ENCODE measurements at places on chromosomes 12 and 14.

- no peak for DNase-seq
These were observed 146.8 kb downstream of the CHST11 start for GRCh38 chr12:104603545-104603973.

DNA sequence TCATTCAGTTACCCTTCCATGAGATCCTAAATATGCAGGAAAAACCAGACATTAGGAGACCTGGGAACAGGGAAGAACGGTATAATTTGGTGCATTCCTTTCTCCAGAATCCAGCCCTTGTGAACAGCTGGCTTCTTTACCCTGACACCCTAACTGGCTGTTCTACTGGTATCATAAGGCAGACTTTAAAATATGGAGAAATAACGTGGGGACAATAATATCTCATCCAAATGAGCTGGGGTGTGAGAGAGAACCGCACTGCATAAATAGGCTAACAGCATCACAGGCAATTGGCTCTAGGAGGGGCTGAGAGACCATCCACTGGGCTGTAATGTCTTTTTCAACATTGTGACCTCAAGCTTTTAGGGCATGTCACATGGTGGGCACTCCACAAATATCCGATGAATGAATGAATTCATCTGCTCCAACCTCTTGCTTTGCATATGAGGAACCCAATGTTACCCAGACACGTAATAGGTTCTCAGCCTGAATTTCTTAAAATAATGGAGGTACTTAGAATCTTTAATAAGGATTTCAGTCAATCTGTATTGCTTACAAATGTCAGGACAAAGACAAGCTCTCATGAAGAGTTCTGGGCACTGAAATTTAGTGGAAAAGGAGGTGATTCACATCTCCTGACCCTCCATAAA, 157.9 kb downstream of the SAMD4A start:
- no peak for DNase-seq

- no peak for DNase-seq
These were observed 241.5 kb downstream of the SNAPC1 start for GRCh38 chr14:62003701-62004100.

DNA sequence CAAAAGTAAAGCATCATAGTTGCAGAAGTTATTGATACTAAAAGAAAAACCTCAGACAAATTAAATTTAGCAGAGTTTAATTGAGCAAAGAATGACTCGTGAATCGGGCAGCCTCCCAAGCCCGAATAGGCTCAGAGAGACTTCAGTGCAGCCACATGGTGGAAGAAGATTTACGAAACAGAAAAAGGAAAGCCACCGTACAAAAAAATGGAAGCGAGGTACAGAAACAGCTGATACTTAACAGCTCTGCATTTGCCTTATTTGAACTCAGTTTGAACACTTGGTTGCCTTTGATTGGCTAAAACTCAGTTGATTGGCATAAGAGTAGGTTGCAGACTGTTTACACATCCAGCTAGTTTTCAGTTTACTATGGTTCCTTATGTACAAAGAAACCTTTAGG, 12.9 kb downstream of the TTC9 start:
- DNase-seq = no peak

DNA sequence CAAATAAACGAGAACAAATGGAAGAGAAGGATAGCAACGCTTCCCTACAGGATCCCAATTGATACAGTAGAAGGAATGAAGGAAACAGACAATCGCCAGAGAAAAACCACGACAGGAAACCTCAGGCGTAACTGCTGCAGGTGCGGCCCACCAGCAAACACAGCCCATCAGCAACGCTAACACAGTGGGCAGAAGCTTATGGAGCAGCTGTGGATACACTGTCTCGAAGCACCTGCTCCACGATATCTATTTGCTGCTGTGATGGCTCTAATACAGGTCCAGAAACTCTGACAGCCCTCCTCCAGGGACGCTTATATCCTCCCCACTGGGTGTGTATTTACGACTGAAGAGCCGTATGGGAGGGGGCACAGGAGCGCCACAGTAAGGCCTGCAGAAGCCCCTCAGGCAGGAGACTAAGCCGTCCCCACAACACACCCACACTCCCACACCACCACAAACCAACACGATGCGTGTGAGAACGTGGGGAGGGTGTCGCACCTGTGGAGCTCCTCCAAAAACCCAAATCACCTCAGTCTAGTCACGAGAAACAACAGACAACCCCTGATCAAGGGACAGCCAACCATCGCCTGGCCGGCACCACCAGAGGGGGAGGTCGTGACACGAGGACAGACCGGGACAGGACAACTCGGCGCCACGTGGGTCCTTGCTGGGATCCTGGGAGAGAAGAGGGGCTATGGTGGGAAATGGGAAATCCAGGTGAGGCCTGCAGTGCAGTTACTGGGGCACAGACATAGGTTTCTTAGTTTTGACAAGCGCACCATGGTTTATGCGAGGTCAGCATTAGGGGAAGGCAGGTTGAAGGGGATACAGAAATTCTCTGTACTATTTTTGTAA, 24.0 kb downstream of the POLE start:
- no peak for DNase-seq

DNA sequence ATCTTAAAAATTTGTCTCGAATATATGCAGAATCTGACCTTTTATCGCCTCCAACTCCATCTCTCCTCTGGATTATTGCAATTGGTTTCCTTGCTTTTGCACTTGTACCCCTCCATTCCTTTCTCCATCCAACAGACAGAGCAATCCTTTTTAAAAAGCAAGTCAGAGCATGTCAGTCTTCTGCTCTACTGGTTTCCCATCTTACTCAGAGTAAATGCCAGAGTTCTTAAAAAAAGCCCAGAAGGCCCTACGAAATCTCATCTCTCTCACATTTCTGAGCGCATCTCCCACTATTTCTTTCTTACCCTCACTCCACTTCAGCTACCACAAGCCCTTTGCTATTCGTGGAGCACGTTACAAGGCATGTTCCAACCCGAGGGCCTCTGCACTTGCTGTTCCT, 236.9 kb upstream of the DDHD1 start:
- DNase-seq = no peak

DNA sequence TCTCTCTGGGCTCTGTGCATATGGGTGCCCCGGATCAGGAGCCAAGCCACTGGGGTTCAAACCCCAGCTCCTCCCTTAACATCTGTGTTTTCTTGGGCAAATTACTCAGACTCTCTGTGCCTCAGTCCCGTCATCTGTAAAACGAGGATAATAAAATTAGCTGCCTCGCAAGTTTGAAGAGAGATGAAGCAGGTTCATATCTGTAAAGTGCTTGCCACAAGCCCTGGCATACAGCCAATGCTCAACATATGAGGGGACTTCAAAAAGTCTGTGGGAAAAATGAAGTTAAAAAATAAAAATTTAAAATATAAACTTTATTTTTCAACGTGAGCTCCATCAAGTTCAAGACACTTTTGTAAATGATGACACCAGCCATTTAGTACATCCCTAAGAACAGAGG, 276.7 kb downstream of the FOXN3 start:
- DNase-seq = no peak

All from T47D (cell line).